ENCODE measurements at places on chromosomes 5 and 9.

- DNase-seq: no peak
These were observed 9.4 kb upstream of the GM2A start for GRCh38 chr5:151243564-151243963.

DNA sequence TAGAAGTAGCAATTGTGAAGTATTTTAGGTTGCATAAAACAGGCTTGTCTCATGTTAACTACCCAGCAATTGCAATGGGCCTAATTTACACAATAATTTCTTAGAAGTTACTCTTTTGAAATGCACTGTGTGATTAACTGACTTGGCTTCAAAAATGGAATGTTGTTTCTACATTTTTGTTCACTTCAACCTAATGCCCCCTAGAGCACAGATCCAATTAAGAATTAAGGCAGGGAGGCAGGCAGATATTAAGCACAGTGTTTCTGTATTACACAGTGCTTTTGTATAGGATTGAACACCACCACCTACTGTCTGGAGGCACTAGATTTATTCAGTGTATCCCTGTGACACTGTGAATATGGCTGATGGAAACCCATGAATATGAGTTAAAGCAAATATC is 302.1 kb downstream of the FBXL17 start:
- DNase-seq: no peak

DNA sequence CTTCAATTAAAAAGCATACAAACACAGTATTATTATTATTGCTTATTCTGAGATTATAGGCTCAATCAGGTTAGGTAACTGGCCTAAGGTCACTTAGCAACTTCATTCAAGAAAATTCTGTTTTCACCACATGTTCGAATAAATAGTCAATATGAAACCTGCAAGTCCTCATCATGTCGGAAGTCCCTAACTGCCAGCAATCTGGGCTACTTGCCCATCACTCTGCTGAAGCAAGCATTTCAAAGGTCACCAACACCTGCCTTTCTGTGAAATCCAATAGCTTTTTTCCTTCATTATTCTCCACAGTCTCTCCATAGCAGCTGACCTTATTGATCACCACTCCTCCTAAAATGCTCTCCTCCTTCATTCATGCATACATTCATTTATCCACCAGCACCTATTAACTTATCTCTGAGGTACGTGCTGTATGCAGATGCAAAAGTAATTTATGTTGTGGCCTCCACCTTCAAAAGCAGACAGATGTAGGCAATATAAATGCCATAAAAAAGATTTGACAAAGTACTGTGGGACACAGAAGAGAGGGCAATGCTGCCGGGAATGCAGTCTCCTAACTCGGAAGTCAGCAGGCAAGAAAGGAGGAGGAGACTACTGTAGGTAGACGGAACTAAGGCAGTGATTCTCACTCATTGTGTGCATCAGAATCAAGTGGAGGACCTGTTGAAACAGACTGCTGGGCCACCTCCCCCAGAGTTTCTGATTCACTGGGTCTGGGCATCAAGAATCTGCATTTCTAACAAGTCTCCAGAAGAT is 310.9 kb downstream of the BNC2 start:
- DNase-seq: no peak

DNA sequence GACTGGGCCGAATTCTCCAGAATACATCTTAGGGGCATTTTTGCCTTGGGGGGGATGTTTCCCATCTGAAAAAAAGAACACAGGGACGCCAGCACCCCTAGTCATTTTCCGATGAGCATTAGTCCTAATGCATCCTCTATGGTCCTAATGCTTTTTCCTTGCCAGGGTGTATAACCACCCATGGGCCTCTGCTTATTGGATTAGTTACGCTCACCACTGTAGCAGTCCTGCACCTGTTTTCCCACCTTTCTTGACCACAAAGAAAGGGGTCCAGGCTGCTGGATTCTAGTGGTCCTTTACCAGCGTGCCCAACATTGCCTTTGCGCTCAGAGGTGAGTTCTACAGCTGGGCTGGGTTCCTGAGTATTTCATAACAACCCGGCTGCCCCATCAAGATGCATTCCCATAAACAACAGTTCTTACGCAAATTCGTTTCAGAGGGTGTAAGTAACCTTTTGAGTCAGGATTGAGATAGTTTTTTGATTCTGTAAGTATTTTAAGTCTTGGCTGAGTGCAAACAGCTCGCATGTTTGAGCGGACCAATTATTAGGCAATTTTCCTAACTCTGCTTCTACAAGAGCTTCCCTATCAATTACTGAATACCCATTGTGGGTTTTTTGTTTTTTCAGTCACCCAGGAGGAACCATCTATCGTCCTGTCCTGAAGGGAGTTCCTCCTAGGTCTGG is 135.1 kb downstream of the DROSHA start:
- no peak for DNase-seq

DNA sequence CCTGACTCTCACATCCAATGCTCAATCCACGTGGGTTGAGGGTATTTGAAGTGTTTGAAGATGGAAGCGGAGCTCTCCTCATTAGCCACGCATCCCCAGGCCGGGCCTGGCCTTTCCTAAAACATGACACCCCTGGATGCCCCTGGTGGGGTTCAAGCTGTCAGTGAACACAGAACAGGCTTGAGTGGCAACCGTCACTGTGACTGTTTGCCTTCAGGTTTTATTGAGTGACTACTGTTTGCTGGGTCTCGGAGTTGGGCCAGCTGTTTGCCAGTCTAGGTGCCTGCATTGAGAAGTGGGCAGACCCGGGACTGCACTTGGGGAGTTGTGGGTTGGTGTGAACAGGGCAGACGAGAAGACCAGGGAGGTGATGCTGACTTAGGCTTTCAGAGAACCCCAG is 7.8 kb upstream of the OLFM1 start:
- no peak for DNase-seq

GRCh38 chr9:28967226-28967625 is 1393.9 kb upstream of the C9orf72 start:
- DNase-seq: no peak

DNA sequence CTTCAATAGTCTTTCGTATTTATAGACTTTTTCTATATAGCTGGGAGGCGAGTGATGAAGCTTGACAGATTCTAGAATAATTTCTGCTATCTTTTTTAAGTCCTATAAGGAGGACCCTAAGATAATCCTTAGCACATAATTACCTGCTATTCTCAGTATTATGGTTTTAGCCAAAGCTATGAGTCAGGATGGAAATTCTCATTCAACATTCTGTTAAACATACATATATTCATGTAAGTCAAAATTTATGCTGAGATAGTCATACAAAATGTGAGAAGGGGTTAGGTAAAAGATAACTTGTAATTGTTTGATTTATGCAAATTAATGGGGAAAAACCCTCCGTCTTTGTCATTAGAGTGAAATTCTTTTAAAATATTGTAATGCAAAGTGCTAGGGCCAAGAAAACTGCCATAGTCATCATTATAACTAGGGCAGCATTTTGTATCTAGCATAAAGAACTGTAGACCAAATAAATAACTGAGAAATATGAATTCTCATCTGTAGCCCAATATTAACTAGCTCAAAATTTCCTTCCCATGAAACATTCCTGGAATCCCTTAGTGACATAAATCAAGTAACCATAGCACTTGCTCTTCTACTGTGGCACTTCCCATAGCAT is 118.5 kb downstream of the MRPS30 start:
- no peak for DNase-seq

DNA sequence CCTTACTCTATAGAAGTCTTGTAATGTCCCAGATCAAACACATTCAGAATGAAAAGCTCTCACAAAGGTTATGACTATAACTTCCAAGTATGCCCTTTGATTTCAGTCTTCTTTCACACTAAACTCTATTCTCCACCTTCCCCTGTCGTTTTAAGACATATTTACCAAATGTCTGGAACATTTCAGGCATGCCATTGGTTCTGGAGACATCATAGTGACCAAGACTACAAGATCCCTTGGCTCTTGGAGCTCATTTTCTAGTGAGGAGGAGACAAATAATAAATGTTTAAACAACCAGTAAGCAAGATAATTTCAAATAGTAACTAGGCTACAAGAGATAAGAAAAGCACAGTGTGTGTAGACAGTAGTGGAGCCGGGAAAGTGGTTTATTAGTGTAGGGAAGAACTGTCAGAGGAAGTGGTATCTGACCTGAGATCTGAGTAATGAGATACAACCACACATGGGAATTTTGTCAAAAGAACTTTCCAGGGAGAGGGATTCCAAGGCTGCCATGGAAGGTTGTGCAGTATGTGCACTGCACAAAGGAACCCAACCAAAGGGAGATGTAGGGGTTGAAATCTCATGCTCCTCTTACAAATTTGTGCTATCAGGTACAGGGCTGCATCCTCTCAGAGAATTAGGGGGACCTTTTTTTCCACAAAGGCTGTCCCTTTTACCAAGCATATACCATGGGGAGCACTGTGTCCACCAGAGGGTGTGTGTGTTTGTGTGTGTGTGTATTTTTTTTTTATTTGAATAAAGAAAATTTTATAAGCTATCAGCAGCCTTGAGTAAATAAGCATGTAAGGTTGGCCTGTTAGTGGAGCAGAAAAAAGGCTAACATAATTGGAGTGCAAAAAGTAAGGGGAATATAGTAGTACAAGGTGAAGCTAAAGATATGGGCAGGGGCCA is 1279.1 kb upstream of the WWC1 start:
- DNase-seq: no peak

DNA sequence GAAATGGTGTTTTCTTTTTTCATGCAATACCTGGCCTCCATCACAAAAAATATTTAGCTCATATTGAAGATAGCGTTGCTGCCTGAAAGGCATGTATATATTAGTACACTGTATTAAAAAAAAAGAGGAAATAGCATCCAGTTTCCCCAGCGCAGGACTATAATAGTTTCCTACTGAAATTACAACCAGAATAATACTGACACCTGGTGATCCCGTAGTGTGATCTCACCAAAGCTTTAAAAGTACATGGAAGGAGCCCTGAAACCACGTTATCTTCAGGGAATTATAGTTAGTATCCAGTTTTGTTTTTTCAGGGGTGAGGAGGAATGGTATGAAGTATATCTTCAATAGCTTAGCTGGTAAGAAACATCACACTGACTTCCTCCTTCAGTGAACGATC is 264.9 kb downstream of the CD180 start:
- no peak for DNase-seq

- DNase-seq: no peak
These were observed 174.4 kb downstream of the SLIT3 start for GRCh38 chr5:169126481-169127021.

- DNase-seq: no peak
These were observed 55.9 kb upstream of the ERCC6L2 start for GRCh38 chr9:95819636-95820035.

DNA sequence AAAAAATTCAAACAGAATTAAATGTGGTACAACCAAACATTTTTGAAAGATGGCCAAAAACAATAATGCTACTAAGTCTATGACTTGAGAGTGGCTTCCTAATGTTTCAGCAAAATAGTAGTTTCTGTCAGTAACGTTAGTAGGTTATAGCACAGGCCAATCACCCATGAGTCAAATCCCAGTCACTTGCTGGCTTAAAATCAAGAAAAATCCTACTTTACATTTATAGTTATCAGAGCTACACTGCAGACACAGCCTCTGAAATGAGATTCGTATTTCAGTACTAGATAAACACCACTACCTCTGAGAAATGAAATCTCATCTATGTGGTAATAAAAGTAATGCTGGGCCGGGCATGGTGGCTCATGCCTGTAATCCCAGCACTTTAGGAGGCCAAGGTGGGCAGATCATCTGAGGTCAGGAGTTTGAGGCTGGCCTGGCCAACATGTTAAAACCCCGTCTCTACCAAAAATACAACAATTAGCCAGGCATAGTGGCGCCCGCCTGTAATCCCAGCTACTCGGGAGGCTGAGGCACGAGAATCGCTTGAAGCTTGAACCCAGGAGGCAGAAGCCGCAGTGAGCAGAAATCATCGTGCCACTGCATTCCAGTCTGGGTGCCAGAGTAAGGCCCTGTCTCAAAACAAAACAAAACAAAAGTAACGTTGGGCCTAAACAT is 6.1 kb downstream of the ZDHHC21 start:
- no peak for DNase-seq

DNA sequence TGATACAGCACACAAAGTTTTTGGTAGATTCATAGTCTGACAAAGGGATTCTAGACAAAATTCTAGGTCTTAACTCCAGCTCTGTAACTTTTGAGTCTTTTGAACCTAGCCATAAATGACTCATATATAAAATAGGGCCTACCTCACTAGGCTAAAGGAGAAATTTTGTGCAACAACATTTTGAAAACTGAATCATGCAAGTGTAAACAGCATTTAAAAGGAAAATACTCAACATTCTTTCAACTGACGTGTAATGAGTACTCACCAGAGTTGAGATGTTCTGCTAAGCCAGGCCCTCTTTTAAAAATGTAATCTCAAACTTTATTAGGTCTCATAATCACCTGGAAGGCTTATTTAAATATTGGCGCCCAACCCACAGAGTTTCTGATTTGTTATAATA is 113.2 kb downstream of the STK32A start:
- DNase-seq: no peak

- DNase-seq: no peak
These were observed 15.4 kb downstream of the AOPEP start for GRCh38 chr9:94741866-94742265.

- DNase-seq: no peak
These were observed 90.8 kb downstream of the PCDH1 start for GRCh38 chr5:141787376-141787775.

DNA sequence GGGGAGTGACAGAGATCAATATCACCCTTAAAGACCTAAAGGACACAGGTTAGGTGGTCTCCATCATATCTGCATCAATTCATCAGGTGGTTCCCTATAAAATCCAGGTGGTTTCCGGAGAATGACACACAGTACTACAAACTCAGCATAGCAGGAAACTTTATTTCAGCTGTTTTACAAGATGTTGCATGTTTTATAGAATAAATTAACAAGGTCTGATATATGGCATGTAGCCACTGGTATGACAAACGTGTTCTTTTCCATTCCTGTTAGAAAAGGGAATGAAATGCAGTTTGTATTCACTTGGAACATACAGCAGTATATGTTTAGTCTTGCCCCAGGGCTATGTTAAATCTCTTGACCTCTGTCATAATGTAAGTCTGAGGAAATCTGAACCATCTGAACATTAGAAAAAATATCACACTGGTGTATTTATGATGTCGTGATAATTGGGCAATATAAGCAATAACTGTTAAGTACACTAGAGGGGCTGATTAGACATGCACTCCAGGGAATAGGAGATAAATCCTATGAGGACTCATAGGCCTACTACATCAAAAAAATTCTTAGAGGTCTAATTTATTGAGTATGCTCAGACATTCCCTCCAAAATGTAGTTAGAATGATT is 42.2 kb upstream of the TNFSF8 start:
- DNase-seq: no peak

GRCh38 chr9:114482593-114482992 is 22.7 kb downstream of the WHRN start:
- no peak for DNase-seq

- no peak for DNase-seq
These were observed 87.5 kb upstream of the NR5A1 start for GRCh38 chr9:124594673-124595072.

- no peak for DNase-seq
These were observed 298.0 kb downstream of the FBXL7 start for GRCh38 chr5:15798006-15798405.

GRCh38 chr9:121915304-121915625 is 177.8 kb downstream of the TTLL11 start:
- DNase-seq: no peak

Measured in NCI-H1436 treated with DMSO at 0.1 percent for 48 hours (cell line).